ENCODE measurements at places on chromosomes 7 and 10.

- DNase-seq = no peak
Measured at GRCh38 chr10:29797616-29798015, 162.8 kb upstream of the SVIL start.

GRCh38 chr10:53765311-53765710 is 992.7 kb upstream of the MBL2 start:
- DNase-seq = no peak

GRCh38 chr7:52501696-52502095 is 533.7 kb upstream of the POM121L12 start:
- DNase-seq = no peak

DNA sequence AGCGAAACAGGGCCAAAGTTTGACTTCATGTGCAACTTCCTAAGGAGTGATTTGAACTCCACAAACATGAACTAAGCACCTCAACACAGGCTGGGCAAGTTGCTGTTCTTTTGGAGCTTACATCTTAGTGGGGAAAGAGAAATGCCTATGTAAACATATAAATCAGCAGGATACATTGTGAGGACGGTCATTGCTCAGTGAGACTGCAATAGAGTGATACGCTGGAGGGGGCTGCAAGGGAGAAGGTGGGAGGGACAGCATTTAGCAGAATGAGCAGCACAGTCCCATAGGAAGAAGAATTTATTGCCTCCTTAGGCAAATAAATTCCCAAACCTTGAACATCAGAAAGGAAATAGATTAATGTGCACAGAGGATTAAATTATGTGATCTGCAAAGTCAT is 90.0 kb downstream of the EGFR start:
- no peak for DNase-seq

GRCh38 chr10:82680608-82681007 is 805.6 kb downstream of the NRG3 start:
- DNase-seq = no peak

GRCh38 chr7:20541608-20542349 is 73.7 kb upstream of the ABCB5 start:
- no peak for DNase-seq

DNA sequence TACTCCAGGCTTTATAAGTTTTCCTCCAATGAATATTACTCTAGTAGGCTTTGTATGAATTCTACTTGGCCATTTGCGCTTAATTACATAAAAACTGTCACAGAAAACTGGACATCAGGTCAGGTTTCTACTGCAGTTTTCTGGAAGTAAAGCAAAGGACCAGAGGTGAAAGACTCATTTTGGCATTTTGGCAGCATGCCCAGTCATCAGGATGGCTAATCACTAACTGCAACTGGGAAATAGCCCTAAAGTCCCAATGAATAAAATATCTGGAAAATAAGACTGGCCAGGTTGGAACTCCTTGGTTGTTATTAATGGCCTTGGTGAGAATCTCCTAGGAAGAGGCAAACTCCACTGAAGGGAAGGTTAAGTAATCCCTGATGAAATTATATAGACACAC is 75.5 kb downstream of the COPG2 start:
- no peak for DNase-seq

- no peak for DNase-seq
Measured at GRCh38 chr7:73703757-73704639, 15.5 kb downstream of the STX1A start.

DNA sequence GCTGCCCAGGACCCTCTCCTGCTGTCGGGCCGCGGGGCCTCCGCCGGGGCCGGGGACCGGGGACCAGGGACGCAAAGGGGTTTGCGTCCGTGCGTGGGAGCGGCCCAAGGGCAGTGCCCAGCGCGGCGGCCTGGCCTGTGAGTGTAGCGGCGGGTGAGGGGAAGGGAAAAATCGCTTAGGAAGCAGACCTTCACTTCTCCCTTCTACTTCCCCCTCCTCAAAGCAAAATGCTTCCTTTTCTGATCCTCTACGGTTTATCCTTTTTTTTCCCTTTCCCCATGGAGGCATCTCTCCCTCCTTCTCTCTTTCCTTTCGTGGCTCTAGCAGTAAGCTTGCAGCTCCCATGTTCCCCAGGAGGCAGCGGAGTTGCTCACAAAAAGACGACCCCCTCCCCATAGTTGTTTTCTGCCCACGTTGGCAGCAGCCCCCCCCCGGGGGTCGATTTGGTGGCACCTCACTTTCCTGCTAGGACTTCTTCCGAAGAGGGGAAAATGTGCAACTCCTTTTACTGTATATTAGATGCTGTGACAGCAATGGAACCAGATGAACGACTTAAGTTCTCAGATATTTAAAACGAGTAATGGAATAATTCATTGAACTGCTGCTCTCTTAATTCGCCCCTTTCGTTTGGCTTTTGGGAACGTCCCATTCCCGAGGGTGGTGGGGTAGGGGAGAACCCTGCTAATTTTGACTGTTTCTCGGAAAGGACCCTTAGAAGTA is 724 bp downstream of the CAPZA2 start:
- no peak for DNase-seq

DNA sequence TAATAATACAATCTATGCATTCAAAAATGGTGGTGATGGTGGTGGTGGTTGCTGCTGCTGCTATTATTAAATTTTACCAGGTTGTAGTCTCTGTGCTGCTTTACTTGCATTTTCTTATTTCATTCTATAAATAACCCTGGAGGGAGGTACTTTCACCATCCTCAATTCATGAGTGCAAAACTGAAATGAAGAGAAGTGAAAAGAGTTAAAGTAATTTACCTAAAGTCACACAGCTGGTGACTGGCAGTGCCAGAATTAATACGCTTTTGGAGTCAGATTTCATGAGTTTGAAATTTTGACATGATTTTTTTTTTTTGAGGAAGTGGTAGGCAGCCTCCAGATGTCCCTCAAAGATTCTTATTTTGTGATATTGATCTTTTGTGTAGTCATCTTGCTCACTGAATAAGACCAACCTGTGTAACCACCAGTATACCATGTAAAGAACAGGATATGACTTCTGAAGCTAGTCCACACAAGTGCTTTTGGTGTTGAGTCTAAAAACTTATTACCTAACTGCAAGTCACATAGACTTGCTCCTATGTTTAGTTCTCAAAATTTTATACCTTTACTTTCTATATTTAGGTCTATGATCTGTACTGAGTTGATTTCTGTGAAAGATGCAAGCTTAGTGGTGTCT is 218.8 kb downstream of the ZWINT start:
- DNase-seq = no peak

- DNase-seq = no peak
Measured at GRCh38 chr7:22610263-22610662, 110.3 kb upstream of the STEAP1B start.

GRCh38 chr10:79127151-79127961 is 58.6 kb downstream of the ZMIZ1 start:
- DNase-seq = no peak

- no peak for DNase-seq
Measured at GRCh38 chr10:69405221-69405620, 11.5 kb downstream of the TACR2 start.

DNA sequence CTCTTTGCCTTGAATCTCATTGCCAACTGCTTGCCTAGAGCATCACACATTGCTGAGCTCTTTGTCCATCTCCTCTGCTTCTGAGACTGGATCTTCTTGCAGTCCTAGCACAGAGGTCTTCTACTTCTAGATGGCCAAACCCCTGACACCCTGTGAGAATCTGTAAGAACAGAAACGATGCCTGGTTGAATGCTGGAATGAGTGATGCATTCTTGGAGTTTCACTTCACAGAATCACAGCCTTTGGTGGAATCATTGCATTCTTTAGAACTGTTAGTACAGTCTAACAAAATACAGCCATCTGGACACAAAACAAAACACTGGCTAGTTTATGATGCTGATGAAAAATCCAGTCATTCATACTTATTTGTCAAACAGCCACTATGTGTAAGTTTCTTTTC is 141.7 kb upstream of the ITGB1 start:
- DNase-seq = no peak

DNA sequence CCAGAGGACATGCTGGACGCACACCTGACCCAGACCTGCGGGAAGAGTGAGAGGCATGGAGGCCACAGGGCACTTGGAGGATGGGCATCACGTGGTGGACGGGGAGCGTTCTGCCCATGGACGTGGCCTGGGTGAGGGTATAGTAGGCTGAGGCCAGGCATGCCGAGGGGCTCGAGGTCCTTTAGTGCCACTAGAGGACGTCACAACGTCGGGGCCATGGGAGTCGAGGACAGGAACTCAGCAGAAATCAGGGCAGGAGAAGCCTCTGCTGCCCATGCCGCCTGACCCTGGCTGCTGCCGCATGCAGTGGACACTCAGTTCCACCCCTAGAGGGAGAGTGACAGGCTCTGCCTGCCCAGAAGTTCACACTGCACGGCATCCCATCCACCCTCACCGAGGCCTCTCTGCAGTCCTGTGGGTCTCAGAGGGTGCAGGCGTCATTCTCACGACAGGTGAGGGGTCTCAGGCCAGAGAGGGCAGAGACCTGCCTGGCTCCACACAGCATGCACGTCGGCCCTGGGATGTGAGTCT is 198.7 kb downstream of the ADARB2 start:
- no peak for DNase-seq

DNA sequence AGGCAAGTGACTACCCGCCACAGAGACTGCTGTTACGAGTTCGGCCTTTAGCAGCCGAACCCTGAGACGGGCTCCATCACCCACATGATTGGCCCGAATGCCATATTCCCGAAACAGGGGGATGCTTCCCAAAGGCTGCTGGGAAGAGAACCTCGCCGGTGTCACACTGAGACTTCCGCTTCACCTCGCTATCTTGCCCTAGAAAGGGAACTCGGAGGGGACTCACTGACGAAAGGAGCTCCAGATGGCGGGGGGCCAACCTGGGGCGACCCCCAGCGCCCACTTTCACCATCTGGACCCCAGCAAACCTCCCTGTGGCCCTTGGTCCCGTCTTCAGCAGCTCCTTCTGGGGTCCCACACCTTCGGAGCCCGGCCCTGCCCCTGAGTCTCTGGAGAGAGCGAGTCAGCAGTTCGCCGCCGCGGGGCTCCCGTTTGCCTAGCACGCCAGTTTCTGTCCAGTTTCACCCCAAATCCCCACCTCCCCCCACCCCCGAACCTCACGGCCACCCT is 529 bp downstream of the HPS1 start:
- DNase-seq = peak; percentile 23

DNA sequence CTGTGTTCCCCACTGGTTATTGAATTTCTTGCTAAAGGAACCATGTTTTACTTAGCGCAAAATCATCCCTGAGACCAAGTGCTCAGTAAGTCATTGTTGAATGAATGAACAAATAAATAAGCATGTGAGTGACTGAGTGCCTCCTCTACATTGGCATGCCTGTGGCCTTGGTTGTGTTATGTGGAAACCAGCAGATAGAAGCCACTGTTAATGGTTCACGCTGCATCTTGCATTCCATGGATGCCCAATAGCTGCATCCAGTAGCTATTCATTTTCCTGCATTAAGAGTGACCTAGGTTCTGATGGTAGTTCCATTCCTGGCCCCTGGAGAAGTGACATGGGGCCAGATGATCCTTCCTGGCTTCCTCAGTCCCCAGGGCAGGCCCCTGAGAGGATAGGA is 113.3 kb upstream of the BMPER start:
- DNase-seq = no peak

- DNase-seq = no peak
Measured at GRCh38 chr10:86730227-86730626, 26.2 kb upstream of the BMPR1A start.

DNA sequence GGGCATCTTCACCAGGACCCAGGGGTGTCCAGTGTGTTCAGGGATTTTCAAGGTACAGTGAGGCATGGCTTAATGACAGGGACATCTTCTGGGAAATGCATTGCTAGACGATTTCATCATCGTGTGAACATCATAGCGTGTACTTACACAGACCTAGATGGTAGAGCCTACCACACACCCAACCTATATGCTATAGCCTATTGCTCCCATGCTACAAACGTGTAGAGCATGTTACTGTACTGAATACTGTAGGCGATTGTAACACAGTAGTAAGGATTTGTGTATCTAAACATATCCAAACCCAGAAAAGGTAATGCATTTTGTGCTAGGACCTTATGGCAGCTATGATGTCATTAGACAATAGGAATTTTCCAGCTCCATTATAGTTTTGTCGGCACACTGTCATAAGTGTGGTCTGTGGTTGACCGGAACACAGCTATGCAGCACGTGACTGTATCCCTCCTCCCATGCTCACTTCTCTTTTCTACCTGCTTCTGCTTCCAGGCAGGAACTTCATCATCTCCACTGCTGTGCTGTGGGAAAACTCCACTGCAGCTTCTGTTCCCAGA is 416.2 kb upstream of the NFE2L3 start:
- DNase-seq = no peak

DNA sequence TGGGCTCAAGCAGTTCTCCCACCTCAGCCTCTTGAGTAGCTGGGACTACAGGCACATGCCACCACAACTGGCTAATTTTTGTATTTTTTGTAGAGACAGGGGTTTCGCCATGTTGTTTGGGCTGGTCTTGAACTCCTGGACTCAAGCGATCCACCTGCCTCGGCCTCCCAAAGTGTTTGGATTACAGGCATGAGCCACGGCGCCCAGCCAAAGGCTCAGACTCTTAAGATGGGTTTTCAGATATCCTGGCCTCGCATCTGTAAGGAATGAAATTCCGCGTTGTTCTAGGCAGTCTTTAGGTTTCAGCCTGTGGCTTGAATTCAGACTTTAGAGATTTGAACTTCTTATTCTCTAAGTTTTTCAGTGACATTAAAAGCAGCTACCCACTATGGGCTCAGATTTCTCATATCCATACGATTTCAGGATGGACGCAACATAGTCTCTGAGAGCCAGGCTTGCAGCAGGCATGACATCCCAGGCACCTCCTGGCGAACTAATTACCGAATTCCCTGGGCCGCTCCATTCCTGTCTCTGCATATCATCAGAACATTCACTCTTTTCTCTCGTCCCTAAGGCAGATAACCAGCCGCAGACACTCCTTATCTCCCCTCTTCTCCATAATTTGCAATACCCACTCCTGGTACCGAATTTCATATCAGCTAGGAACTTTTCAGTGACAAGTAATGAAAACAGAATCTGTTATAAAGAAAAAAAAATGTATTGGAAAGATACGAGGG is 29.7 kb downstream of the IL15RA start:
- no peak for DNase-seq

GRCh38 chr10:49325131-49325915 is 26.4 kb downstream of the C10orf71 start:
- no peak for DNase-seq

- DNase-seq = no peak
Measured at GRCh38 chr7:11747715-11748485, 84.1 kb downstream of the THSD7A start.

- DNase-seq = no peak
Measured at GRCh38 chr7:99828811-99829210, 998 bp downstream of the CYP3A43 start.

DNA sequence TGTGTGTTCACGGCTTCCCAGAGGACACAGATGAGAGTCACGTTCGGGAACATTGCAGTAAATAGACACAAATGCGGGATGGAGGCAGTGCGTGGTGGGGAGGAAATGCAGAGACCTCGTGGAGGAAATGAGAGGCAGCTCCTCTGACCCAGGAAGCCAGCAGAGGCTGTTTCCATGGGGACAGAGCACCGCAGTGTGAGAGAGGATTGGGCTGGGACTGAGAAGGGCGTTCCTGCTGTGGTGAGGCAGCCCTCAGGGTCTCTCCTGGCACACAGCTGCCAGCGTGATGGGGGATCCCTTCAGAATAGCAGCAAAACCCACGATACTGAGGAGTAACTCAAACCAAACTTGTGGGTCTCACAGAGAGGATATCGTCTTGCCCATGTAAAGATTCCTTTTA is 21.7 kb upstream of the BHLHA15 start:
- no peak for DNase-seq

GRCh38 chr10:95242581-95243317 is 48.1 kb downstream of the PDLIM1 start:
- DNase-seq = peak; percentile 20
